ENCODE measurements at places on chromosomes 16 and 17.

DNA sequence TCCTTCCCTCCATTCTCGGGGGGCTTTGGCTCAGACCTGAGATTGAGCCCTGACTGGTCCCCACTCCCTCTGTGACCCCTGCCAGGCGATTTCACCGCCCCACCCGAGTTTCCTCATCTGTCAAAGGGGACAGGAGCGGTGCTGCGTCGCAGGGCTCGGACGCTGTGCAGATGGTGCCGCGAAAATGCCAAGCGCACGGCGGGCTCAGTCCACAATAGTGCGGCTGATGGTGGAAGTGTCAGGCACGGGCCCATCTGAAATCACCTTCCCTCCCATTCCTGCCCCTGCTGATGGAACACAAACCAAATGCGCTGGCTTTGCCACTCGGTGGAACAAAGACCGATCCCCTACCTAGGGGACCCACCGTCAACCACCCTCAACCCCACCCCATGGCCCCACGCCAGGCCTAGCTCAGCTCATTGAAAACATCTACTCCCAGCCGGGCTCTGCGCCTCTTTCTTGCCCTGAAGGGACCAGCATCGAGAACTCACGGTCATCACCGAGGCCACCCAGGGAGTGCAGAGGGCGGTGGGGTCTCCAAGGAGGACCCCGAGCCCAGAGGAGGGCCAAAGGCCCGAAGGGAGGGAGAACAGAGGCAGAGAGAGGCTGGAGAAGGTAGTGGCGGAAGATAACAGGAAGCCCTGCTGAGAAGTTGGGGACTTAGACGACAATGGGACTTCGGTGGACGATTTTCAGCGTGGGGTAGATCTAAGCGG lies 1.4 kb downstream of the CARHSP1 start:
- peak; percentile 62 for DNase-seq

DNA sequence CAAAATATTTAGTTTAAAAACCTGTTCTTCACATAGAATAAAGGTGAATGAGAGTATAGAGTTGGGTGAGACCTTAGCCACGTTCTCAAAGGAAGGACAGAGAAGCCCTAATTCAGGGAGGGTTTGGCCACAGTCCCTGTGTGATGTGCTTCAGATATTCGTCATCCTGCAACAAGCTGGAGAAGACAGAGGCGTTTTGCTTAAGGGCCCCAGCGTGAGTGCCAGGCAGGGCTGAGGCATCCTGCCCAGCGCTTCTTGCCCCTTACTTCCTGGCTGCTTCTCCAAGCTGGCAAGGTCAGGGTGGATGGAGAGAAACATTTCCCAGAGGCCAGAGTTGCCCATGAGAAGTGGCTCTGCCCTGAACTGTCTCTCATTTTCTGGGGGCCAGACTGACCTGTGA lies 46.9 kb downstream of the AXIN2 start:
- no peak for DNase-seq

- no peak for DNase-seq
Observed at GRCh38 chr17:70995997-70996396, 826.7 kb downstream of the KCNJ2 start.

DNA sequence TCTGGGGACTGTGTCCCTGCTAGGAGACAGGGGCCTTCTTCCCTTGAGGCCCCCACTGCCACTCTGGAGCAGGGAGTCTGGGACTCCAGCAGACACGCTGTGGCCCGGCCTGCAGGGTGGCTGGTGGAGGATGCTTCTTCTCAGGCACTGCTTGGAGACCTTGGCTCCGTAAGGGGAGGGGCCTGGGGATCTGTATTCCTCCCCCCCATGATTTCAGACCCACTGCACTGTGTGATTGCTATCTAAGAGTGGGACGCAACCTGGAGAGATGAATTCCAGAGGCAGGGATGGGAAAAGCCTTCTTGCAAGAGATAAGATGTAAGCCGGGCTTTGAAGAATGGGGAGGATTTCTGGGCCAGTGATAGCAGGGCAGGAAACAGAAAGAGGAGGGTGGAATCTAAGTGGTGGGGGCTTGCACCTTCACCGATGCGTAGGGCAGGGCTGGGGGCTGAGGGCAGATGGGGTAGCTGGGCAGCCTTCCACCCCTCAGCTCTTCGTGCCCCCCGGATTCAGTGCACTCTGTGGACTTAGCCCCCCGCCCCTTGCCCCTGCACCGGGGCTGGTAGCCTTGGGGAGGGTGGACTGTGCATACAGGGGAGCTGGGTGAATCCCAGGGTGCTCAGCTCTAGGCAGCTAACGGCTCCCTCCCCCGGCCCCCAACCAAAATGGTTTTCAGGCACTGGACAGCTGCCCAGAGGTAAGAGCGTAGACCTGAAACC lies 5.2 kb upstream of the GSE1 start:
- DNase-seq, result no peak

DNA sequence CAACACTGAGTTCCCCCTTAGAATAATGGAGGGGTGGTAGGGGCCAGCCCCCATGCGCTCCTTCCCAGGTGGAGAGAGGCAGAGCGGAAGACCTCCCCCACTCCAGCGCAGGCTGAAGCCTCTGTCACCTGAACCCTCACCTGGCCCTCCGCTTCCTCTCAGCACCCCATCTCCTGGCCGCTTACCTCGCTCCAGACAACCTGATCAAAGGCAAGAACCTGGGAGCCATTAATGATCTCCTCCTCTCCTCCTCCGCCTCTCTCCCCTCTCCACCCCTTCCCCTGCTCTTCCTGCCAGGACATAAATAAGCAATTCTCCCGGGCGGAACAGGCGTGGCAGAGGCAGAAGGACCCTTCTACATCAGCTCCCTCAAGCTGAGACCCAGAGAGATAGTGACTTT lies 110.2 kb upstream of the LHX1 start:
- no peak for DNase-seq

GRCh38 chr16:88854306-88855111 lies 2.2 kb downstream of the GALNS start:
- peak; percentile 33 for DNase-seq

DNA sequence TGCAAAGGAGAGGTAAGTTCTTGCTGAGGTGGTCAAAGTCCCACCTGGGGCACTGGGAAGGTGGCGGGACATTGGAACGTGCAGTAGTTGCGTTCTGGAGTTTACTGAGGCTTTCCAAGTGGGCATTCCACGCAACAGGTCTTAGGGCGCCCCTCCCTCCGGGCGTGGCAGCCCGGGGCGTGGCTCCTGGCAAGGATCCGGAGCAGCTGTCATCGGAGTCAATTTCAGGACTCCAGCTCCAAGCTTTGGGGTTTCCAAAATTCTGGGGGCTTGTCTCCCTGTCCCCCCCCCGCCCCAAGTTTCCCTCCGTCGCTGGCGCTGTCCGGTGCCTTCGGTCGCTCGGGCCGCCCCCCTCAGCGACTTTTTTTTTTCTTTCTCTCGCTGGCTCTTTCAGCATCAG lies 43.1 kb upstream of the AMZ2 start:
- DNase-seq, result no peak

- no peak for DNase-seq
Observed at GRCh38 chr17:56641894-56642293, 48.4 kb downstream of the NOG start.

DNA sequence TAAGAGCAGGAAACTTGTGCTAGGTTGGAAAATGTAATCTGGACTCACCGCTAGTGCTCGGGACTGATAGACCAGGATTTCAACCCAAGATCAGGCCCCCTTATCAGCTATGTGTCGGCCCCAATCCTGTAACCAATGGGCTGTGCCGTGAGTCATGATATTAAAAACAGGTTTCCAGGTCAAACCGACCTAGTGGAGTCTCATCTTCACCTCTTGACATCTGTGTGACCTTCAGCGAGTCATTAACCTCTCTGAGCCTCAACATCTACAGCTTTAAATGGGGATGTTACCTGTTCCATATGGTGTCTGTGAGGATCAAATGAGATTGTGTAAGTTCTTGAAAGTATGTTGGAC lies 512 bp downstream of the PMM2 start:
- DNase-seq, result peak; percentile 88

DNA sequence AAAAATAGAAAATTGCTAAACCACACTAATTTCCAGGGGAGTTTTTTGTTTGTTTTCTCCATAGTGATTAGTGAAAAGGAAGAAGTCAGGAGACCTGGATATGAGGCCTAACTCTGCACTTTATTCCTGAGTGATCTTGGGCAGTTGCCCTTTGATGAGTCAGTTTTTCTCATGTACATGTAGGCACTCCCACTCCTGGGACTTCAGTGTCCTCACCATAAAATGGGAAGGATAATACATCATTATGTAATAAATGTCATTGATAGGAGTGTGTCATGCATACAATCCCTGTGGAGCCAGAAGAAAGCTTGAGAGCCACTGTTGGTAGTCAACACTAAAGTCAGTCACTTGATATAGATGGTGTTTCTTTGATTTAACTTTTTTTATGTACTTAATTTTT lies 32.5 kb downstream of the WIPF2 start:
- DNase-seq, result no peak

DNA sequence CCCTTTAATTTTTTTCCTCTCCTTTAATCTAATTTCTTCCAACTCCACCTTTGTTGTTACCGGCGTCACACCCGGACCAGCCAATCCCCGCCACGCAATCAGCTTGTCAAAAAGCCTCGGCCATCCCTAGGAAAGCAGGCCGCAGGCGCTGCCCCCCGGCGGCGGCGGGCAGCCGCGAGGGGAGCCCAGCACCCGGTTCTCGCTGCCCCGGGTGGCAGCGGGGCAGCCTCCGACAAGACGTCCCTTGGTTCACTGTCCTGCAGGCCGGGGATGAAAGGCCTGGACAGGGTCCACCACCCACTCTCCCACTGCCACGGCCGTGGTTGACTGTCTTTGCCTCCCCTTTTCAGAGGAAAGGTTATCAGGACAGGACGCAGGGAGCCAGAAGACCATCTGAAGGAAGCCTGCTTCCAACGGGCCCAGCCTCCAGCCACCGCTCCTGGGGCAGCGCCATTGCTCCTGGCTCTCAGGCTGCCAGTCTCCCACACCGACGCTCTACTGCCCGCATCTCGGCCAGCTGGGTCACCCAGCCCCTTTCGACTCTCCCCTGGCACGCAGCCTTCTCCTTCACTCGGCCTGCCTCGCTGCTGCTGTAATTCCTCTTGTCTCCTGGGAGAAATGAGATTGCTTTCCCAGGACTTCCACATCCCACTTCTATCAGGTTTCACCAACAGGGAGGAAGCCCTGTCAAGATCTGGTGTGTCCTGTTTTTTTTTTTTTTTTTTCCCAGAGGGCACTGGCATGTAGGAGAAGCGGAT lies 2.8 kb upstream of the UBTF start:
- DNase-seq, result peak; percentile 92
